Activated T-cell treated with anti-CD3 and anti-CD28 coated beads, Interleukin-2, amount 50 U/mL, for 4 hours (primary cell): ENCODE measurements at places on chromosomes 3 and 15.

DNA sequence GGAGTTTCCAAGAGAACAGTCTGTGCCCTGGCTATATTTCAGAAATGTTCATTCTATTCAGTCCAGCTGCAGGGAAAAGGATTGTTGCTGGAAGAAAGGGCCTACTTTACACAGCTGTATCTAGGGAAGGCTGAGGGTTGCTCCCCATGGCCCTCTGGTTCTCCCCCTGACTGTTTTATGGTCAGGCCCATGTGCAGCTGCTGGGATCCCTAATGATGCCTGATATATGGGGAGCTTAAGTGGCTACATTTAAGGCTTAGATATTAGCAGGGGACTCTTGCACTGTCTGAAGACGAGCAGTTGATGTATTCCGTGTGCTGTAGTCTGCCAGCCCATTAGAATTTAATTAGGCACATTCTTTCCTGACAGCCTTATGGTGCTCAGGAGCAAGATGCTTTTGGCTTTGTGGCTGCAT is 72.0 kb downstream of the FAM43A start:
- DNase-seq: no peak

- no peak for DNase-seq
These were observed 203.8 kb upstream of the FEZF2 start for GRCh38 chr3:62577153-62577552.

GRCh38 chr15:55230051-55230670 is 33.4 kb upstream of the RSL24D1 start:
- no peak for DNase-seq

- no peak for DNase-seq
These were observed 518.2 kb downstream of the CADM2 start for GRCh38 chr3:85476891-85477495.

DNA sequence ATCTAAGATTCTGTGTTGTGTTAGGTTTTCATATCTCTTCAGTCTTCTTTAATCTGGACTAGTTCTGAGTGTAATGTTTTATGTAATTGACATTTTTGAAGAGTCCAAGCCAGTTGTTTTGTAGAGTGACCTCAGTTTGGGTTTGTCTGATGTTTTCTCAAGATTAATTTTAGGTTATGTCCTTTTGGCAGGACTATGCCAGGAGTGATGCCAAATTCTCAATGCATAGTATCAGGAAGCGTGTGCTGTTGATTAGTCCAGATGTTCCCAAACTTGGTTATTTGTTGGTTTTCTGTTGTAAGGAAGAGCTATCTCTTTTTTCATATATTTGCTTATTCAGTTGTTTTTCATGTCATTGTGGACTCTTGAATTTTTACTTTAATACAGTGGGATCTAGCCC is 32.6 kb downstream of the NMD3 start:
- DNase-seq: no peak

DNA sequence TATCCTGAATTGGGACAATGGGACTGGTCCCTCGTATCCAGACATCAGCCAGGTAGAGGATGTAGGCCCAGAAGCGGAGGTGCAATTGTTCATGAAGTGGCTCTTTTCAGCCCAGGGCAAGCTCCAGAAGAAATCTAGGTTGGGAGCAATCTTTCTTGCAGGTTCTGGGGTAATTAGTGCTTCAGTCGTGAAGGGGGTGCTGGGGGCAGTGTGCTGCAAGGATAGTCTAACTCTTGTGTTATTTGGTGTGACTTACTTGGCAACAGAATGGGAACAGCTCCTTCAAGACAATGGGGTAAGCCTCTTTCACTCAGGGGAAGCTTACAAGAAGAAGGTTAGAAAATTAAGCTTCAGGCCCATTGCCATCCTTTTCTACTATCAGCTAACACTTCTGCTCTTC is 273.0 kb downstream of the DIPK2A start:
- DNase-seq: no peak

DNA sequence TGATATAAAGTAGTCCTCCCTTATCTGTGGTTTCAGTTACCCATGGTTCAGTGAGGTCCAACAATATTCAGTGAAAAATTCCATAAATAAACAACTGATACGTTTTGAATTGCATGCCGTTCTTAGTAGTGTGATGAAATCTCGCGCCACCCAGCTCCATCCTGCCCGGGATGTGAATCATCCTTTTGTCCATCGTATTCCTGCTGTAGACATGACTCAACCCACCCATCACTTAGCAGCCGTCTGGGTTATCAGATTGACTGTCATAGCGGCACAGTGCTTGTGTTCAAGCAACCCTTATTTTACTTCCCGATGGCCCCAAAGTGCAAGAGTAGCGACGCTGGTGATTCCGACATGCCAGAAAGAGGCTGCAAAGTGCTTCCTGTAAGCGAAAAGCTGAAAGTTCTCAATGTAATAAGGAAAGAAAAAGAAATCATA is 48.0 kb upstream of the MEX3B start:
- no peak for DNase-seq

GRCh38 chr3:173799060-173799816 is 401.7 kb downstream of the NLGN1 start:
- DNase-seq: no peak

- no peak for DNase-seq
These were observed 508 bp upstream of the ECT2 start for GRCh38 chr3:172750069-172750367.

DNA sequence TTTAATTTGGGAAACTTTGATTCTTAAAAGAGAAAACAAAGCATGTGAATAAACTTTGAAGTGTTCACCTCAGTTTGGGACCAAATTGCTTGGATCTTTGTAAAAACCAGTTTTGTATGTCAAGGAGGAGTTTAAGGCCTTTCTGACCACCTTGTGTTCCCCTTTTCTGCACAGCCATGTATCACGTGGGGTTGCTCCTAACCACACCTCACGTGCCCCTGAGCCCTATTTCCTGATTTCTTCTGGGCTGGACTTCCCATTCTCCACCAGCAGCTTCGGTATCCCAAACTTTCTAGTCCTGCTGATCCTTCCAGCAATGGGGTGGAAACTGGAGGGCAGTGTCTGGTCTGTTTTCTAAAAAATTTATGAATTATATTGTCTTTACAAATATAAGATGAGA is 76.4 kb upstream of the STT3B start:
- DNase-seq: no peak

GRCh38 chr3:126858401-126858800 is 124.5 kb upstream of the PLXNA1 start:
- DNase-seq: no peak
